Tracheal epithelial cell (primary cell): ENCODE measurements at places on chromosomes 3 and 15. TPM values are rescaled to one million over a fixed set of nuclear protein-coding genes. Genes with fewer than 3 reads are reported as not detected.

Gene DMXL2
- 5.3 and 15.8 TPM in 2 replicates for total RNA-seq

Gene SLC28A2
- not detected in 2 replicates for total RNA-seq

Gene ALPK3
- under 0.01 and 4.1 TPM in 2 replicates for total RNA-seq

Gene EPM2AIP1
- total RNA-seq = 3.0 and 4.8 TPM in 2 replicates

Gene CCDC33
- not detected in 2 replicates for total RNA-seq

Gene C3orf85
- total RNA-seq = not detected in 2 replicates

Gene PLSCR2
- total RNA-seq = 0.21 TPM in 1 of 2 replicates, not detected in the other

Gene SH3GL3
- total RNA-seq = 1.9 and 2.1 TPM in 2 replicates

Gene SST
- total RNA-seq = not detected in 2 replicates

Gene SV2B
- under 0.01 and 0.24 TPM in 2 replicates for total RNA-seq

Gene CPN2
- total RNA-seq = not detected in 2 replicates

Gene APBA2
- total RNA-seq = 7.5 and 14.7 TPM in 2 replicates

Gene CCNDBP1
- 43.5 and 75.4 TPM in 2 replicates for total RNA-seq

Gene EHHADH
- 2.8 and 8.0 TPM in 2 replicates for total RNA-seq

Gene SLC49A4
- total RNA-seq = 34.7 and 35.4 TPM in 2 replicates

Gene ACVR2B
- 5.3 and 6.0 TPM in 2 replicates for total RNA-seq

Gene IL16
- under 0.01 TPM in 2 replicates for total RNA-seq
